ENCODE measurements at places on chromosomes 12 and 14. TPM values are rescaled to one million over a fixed set of nuclear protein-coding genes. Genes with fewer than 3 reads are reported as not detected.

Gene KRT2
- total RNA-seq: 0.62 TPM

Gene TMEM106C
- total RNA-seq: 35.9 TPM

Gene ANKRD33
- total RNA-seq: not detected

Gene WNT1
- 0.33 TPM for total RNA-seq

Gene TMPRSS12
- total RNA-seq: not detected

Gene SLC39A2
- 0.91 TPM for total RNA-seq

Gene TAS2R8
- total RNA-seq: not detected

Gene CAPZA3
- total RNA-seq: not detected

Gene BCDIN3D
- 15.9 TPM for total RNA-seq

Gene PLA2G1B
- total RNA-seq: not detected

Gene TROAP
- 0.62 TPM for total RNA-seq

Gene MTHFD1
- 32.6 TPM for total RNA-seq

Gene SALL2
- total RNA-seq: 6.2 TPM

Gene KCTD10
- 30.0 TPM for total RNA-seq

Gene B4GALNT1
- 0.30 TPM for total RNA-seq

Gene KIF26A
- 0.10 TPM for total RNA-seq

- DNase-seq: peak; percentile 60
Measured at GRCh38 chr14:68978172-68978911, 760 bp downstream of the ACTN1 start.

GRCh38 chr14:85475113-85475512, 54.8 kb upstream of the FLRT2 start:
- no peak for DNase-seq

GRCh38 chr14:64849940-64850339, 29.8 kb downstream of the SPTB start:
- DNase-seq: no peak

DNA sequence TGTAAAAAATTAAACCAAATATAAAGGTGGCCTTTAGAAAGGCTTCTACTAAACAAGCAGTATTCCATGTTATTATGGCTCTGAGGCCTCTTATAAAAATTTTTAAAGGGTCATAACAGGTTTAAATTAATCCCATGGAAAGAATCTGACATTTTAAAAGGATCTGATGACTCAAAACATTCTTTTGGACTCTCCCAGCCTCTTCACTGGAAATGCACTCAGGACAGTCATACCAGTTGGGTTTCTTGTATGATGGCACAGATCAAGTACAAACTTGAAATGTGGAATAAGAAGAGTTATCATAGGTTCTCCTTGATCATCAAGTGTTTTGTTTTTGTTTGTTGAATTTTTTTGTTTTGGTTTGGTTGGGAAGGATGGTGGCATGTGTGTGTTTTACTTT, 50.8 kb downstream of the PPP2R5E start:
- DNase-seq: no peak

DNA sequence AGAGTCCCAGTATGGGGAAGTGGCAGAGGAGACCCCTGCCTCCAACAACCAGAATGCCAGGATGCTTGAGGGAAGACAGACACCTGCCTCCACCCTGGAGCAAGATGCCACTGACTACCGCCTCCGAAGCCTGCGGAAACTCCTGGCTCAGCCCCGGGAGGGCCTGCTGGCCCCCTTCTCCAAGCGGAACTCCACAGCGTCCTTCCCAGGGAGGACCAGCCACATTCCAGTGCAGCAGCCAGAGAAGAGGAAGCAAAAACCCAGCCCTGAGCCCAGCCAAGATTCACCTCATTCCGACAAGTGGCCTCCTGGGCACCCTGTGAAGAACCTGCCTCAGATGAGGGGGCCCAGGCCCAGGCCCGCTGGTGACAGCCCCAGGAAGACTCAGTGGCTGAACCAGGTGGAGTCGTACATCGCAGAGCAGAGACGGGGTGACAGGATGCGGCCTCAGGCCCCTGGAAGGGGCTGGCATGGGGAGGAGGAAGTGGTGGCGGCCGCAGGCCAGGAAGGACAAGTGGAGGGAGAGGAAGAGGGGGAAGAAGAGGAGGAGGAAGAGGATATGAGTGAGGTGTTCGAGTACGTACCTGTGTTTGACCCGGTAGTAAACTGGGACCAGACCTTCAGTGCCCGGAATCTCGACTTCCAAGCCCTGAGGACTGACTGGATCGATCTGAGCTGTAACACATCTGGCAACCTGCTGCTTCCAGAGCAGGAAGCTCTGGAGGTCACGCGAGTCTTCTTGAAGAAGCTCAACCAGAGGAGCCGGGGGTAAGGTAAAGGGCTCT, 93.7 kb downstream of the B4GALNT3 start:
- no peak for DNase-seq

- no peak for DNase-seq
Measured at GRCh38 chr12:53489242-53489864, 9.9 kb downstream of the MAP3K12 start.

- no peak for DNase-seq
Measured at GRCh38 chr14:90242444-90242843, 13.9 kb upstream of the PSMC1 start.

GRCh38 chr12:607541-608001, 55.7 kb downstream of the NINJ2 start:
- DNase-seq: no peak

DNA sequence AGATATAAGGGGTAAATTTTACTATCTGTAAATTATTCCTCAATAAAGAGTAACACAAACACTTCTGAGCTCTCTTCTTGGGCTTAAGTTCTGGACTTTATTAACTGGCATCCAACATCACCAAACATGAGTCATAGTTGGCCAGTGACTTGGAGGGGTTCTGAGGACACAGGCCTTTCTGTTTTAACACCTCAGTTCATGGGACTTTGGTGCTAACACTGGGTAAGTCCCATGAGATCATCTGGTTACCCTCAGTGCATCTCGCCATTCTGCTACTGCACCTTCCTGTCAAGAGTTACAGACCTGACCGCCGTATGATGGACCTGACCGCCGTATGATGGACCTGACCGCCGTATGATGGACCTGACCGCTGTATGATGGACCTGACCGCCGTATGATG, 9.9 kb downstream of the SLC15A4 start:
- DNase-seq: no peak

- DNase-seq: no peak
Measured at GRCh38 chr14:89391123-89391522, 25.9 kb downstream of the FOXN3 start.

GRCh38 chr14:65241125-65241752, 138.9 kb upstream of the MAX start:
- DNase-seq: no peak

- no peak for DNase-seq
Measured at GRCh38 chr12:51675071-51675803, 84.2 kb downstream of the SCN8A start.

DNA sequence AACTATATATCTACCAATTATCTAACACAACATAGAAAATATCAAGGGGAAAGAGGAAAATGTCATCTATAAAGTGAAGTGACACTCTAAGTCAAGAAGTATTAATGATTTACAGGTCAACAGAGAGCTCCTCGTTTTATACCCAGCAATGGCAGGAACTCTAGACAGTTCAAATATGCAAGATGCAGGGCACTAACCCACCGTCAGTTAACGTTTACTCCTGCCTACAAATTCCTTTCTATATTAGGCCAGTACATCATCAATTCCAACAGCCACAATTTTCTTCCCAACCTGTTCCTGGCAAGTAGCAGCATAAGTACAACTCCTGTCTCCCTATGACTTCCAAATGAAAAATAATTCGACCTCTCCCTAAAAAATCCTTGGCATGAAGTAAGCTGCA, 9.0 kb upstream of the KANSL2 start:
- DNase-seq: no peak

DNA sequence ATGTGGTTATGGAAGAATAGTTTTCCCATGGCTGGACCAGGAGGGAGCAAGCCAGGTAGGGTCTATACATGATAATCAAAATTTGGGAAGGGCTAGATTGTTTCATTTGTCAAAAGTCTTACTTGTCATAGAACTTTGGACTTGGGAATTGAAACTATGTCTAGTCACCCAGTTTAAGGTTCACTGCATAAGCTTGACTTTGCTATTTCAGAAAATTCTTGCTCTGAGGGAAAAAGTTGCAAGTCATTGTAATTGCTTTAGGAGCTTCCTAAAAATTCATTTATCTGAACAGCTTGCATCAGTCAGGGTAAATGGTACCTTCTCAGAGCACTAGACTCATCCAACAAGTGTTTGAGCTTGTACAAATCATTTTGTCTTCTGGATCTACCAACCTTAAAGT, 1194.7 kb downstream of the GALC start:
- DNase-seq: no peak

GRCh38 chr14:60067882-60068281, 23.8 kb upstream of the PCNX4 start:
- no peak for DNase-seq

DNA sequence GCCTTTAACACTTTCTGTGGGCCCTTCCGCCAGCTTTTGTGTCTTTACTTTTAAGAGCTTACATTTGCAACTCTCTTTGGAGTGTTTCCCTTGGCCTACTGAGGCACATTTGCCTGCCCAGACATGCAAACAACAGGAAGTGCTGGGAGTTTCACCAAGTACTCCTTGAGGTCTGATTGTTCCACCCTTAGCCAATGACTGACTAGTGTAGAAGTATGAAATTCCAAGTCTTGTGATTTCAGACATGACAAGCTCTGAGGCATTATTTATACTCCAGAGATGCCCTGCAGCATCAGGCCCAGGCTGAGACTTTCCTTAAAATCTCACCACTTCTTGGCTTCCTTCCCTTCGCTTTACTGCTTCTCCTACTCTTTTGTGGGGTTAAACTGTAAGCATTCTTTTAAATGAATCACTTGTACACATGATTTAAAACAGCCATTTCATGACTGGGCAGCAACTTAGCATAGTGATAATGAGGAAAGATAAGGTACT, 174.1 kb downstream of the SLC6A15 start:
- DNase-seq: no peak

- no peak for DNase-seq
Measured at GRCh38 chr12:89343127-89343526, 9.2 kb downstream of the DUSP6 start.

DNA sequence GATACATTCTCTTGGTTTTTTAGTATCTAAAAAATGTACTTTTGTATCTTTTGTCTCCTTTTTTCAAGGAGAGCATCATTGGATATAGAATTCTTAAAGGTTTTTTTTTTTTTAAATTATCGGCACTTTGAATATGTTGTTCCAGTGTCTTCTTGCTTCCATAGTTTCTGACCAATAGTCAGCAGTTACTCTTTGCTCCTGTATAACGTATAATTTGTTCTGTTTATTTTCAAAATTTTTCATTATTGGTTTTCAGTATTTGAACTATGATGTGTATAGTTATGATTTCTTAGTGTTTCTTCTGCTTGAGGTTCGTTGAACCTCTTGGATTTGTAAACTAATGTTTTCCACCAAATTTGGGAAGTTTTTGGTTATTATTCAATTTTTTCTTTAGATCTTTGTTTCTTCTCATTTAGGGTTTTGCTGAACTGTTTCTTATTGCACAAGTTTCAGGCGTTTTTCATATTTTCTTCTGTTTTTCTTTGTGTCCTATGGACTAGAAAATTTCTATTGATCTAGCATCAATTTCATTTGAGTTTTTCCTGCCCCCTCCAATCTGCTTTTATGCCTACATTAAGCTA, 93.9 kb downstream of the PLBD1 start:
- DNase-seq: no peak

GRCh38 chr12:96810477-96810876, 96.6 kb upstream of the NEDD1 start:
- DNase-seq: no peak

DNA sequence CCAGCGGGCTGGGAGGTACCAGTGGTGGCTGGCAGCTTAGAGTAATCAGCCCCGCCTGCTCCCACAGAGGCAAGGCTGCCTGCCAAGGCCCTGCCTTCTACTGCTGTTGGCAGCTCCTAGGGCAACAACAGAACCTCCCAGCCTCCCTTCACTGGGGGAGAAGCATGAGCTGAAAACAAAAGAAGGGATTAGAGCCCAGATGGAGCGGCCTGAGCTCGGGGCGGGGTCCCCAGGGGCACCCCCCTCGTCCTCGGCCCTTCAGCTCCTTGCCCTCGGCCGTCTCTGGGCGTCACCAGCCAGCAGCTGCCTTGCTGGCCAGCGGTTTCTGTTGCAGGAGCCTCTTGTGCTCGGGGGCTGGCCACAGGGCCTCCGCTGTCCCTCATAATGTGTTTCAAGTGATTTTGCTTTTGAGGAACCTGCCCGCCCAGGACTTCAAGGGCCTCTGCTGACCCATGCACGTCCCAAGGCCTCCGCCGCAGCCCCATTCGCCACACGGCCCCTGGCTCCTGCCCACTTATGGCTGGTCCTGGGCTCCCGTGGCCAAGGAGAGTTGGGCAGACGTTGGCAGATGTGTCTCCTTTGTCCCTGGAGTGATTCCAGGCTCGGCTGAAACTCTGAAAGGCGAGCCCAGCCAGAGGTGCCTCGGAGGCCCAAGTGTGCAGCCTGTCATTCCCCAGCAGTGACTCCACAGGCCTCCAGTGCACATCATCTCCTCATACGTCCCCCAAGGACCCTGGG, 49.7 kb downstream of the PSMA6 start:
- DNase-seq: peak; percentile 65

- DNase-seq: no peak
Measured at GRCh38 chr14:91108941-91109611, 4.8 kb upstream of the DGLUCY start.

- DNase-seq: no peak
Measured at GRCh38 chr14:32298346-32298745, 30.8 kb upstream of the AKAP6 start.

- no peak for DNase-seq
Measured at GRCh38 chr12:49208146-49208545, 19.3 kb upstream of the TUBA1A start.

GRCh38 chr12:92146497-92147224, 1.0 kb upstream of the BTG1 start:
- no peak for DNase-seq

GRCh38 chr14:30373526-30373925, 185.4 kb upstream of the G2E3 start:
- DNase-seq: no peak

DNA sequence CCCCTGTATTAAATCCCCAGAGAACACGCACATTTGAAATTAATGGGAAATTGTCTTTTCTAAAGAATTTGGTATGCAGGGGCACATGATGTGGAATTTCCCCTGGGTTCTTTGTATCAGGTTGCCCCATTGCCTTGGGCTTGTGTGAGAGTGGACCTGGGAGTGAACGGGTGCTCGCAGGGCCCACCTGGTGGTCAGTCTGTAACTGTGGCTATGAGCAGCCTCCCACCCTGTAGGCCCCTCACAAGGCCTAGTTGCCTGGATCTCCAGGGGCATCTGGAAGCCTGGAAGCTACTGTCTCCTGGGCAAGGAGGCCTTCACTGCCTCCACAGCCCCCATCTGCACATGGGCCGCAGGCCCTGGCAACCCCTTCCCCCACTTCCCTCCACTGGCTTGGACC, 96.7 kb downstream of the SLC25A47 start:
- DNase-seq: no peak

All from naive thymus-derived CD8-positive, alpha-beta T cell (primary cell).